AG20443 (cell line): ENCODE measurements at places on chromosomes 7 and 10.

- DNase-seq, result no peak
Measured at GRCh38 chr7:71753956-71754664, 622.2 kb downstream of the GALNT17 start.

GRCh38 chr10:10528563-10528910, 489.1 kb upstream of the CELF2 start:
- no peak for DNase-seq

GRCh38 chr10:126565441-126565840, 105.1 kb downstream of the C10orf90 start:
- no peak for DNase-seq

DNA sequence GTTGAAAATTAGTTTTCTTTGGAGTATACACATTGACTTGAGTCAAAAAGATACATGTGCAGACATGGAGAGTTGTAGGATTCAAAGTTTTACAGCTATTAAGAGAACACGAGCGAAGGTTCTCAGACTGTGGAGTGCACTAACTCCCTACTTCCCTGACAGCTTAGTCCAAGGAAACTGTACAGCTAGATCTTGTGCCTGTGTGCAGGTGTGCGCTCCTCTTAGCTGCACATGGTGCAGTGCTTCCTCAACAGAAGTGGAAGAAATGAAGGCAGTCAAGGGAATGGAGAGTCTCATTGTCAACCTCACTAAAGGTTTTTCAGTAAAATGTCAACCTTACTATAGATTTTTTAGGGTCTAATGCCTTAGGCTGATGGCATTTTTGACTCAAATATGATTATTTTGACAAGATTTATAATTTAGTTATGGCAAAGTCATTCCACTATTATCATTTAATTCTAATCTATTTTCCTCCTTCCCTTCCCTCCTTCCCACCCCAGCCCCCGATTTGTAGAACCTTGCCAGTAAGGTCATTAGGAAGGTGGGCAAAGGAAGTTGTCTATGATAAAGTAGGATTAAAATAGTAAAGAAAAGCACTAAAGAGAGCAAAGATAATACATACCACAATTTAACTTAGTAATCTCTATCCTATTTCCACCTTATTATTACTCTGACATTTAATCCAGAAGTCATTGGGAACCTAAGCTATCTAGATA, 13.6 kb downstream of the PDK4 start:
- DNase-seq, result no peak

GRCh38 chr7:104677587-104677986, 336.4 kb upstream of the KMT2E start:
- no peak for DNase-seq

DNA sequence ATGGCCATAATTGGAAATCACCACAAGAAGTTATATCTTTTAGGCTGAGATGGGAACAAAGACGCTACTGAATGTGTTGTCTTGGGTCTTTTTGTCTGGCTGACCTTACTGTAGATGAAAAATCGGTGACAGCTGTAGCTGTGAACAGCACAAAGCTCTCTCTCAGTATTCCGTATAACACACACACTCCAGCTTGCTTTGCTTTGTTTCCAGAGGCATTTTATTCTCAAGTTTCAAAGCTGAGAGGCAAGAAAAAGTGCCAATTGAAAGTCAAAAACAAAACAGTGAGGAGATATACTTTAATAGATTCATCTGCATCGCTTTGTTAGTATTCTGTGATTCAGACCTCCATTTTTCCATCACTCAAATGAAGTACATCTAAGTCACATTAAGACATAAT, 39.6 kb upstream of the CABCOCO1 start:
- no peak for DNase-seq

DNA sequence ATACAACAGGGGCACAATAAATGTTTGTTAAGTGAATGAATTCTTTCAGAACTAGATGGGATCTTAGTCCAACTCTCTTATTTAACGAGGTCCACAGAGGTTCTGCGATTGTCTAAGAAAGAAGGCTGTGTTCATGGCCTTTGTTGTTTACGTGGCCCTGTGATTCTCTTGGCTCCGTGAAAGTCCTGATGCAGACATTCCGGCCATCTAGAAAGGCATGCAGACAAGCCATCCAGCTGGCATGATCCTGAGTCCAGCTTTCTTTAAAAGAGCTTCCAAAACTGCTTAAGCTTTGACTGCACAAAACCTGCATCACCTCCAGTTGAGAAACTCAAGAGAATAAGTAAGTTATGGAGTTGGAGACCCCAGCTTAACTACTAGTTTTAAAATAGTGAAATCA, 26.0 kb downstream of the EGFR start:
- peak; percentile 46 for DNase-seq

- DNase-seq, result no peak
Measured at GRCh38 chr7:115241151-115241550, 319.3 kb downstream of the MDFIC start.
